KBM-7 (cell line): ENCODE measurements at places on chromosomes 3 and 15.

- no peak for DNase-seq
These were observed 304.4 kb downstream of the BCHE start for GRCh38 chr3:165532851-165533250.

- no peak for DNase-seq
These were observed 31.7 kb downstream of the CCR4 start for GRCh38 chr3:32983124-32983523.

GRCh38 chr3:42572278-42572677 lies 9.5 kb downstream of the SEC22C start:
- peak; percentile 44 for DNase-seq

DNA sequence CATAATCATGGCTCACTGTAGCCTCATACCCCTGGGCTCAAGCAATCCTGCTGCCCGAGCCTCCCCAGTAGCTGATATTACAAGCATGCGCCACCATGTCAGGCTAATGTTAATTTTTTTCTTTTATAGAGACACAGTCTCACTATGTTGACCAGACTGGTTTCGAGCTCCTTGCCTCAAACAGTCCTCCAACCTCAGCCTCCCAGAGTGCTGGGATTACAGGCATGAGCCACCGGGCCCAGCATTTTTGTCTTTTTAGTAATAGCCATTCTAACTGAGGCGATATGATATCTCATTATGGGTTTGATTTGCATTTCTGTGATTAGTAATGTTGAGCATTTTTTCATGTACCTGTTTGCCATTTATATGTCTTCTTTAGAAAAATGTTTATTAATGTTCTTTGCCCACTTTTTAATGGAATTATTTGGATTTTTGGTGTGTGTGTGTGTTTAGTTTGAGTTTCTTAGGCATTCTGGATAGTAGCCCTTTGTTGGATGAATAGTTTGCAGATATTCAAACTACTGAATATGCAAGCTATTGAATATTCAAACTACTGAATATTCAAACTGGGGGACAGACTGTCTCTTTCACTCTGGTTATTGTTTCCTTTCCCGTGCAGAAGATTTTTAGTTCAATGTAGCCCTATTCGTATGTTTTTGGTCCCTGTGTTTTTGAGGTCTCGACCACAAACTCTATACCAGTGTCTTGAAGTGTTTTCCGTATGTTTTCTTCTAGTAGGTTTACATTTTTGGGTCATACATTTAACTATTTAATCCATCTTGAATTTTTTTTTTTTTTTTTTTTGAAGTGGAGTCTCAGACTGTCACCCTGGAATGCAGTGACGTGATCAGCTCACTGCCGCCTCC lies 39.2 kb downstream of the CCDC66 start:
- DNase-seq, result no peak

GRCh38 chr15:33975022-33975565 lies 6.8 kb downstream of the CHRM5 start:
- no peak for DNase-seq

DNA sequence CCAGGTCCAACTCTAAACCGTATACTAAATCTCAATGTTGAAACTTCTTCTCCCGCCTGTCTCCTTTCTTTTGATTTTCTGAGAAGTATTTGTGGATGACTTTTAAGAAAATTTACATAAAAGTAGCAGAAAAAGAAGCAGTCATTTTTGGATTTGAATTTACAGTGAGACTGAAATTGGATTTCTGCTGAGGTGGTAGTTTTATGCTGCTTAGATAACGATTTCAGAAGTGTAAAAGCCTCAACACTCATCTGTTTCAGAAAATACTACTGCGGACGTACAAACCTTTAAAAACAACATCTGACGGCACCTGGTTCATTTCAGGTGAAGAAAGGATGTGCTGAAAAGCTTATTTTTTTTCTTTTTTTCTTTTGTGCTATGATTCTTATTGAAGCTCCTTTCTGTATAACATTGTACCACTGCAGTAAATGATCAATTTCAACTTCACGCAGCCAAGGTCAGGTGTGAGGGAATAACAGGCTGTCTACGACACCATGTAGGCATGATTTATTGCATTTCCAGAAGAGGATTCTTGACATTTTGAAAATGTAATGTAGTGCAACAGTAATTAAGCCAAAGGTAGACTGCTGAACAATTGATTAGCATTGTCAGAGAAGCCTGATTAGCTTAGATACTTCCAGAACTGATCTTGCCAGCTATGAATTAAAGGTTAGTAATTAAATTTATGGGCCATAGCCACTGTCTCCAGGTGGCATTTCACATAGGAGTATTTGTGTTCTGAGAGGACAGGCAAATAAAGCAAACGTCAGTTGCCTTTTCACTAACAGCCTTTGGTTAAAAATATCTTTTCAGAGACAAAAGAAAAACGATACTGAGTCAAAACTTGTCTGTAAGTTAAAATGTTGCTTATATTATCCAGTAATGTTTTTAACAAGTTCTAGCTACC lies 134.6 kb upstream of the KBTBD8 start:
- no peak for DNase-seq

- DNase-seq, result no peak
These were observed 76.6 kb downstream of the WWTR1 start for GRCh38 chr3:149581248-149581647.

DNA sequence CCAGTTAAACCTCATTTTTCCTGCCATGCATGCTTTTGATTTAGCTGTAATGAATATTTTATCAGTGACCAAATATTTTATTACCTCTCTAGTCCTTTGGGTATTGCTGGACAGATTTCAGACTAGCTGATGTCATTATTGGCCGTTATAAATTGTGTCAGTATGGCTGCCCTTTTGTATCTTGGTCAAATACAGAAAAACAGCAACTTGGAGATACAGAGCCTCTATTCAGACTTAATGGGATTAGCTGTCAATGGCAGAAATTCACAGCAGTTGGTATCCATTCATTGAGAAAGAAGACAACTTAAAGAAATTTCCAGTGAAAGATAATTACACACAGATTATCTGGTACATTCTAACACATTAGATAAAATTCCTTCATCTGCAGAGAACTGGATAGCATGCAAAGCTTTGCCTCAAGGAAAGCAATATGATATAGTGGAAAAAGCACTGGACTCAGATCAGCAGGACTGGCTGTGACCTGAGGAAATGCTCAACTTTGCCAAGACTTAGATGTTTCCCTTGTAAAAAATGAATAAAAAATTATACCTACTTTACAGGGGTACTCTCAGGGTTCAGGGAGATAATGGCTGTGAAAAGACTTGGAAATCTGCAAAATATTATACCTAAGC lies 20.8 kb downstream of the COL6A6 start:
- no peak for DNase-seq

DNA sequence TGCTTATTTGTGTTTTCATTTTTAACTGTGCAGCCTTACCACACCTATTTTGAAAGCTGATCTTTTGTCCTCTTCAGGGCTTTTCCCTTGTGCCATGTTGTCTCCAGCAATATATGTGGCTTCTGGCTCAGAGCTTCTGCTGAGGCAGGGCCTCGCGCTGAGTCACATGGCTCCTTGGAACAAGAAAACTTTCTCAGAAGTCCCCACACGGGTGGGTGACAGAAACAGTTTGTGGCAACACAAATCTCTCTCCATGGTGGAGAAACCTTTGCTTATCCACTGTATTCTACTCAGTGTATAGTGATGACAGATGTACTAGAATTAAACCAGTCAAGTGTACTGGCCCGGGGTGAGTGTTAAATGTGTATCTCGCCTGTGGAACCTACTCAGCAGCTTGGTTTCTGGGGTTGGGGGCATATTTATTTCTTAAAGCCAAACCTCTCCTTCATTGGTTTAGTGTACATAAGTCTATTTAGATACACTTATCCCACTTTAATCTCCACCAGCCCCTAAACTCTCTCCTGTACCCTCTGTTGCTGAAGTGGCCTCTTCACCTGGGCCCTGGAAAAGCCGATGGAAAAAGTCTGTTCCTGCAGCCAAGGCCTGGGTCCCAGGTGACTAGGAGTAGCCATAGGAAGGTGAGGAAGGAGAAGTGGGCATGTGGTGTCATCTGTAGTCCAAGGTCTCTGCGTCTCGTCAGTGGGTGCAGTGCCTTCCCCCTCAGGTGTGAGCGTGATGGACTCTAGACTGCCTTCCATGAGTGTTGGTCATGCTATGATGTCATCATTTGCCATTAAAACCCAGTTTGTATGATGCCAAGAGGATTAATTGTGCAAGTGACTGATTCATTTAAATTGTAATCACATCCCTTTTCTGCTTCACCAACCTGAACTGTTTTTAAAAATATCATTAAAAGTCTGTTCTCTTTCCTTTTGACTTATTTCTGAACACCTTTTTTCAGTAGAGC lies 3.2 kb upstream of the FBXL22 start:
- no peak for DNase-seq

- no peak for DNase-seq
These were observed 313.7 kb upstream of the COL8A1 start for GRCh38 chr3:99324636-99325203.

DNA sequence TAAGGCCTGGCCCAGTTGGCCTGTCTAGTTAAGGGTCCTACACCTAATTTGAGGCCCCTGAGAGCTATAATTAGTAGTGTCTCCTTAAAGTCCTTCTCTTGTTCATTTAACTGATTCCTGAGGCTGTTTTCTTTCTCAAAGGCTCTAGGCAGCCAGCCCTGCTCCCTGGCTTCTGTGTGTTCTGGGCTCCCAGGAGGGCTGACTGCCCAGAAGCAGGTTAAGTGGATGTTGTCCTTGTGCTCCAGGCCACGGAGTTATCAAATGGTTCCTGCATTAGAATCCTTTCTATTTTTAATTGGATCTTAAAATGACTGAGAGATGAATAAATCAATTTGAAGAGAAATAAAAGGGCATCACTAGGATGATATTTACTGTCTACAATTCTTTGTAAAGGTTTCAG lies 140.0 kb downstream of the SNRK start:
- DNase-seq, result no peak

GRCh38 chr15:38487378-38487777 lies 33.5 kb downstream of the FAM98B start:
- DNase-seq, result no peak

- DNase-seq, result peak; percentile 60
These were observed 106.7 kb upstream of the TNIK start for GRCh38 chr3:171566803-171567422.

DNA sequence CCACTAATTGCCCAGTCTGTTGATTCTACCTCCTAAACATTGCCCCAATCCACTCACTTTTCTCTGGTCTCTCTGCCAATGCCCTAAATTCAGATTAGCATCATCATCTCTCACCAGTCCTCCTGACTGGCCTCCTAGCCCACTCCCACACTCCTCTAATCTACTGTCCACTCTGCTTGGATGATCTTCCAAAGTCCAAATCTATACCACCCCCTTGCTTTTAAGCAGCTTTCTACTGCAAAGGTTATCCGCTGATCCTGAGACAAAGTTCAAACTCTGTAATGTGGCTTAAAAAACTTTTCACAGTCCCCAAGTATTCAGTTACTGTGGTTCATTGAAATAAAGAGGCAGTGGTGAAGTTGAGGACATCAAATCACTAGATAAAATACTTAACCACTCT lies 37.6 kb downstream of the SNX4 start:
- no peak for DNase-seq

DNA sequence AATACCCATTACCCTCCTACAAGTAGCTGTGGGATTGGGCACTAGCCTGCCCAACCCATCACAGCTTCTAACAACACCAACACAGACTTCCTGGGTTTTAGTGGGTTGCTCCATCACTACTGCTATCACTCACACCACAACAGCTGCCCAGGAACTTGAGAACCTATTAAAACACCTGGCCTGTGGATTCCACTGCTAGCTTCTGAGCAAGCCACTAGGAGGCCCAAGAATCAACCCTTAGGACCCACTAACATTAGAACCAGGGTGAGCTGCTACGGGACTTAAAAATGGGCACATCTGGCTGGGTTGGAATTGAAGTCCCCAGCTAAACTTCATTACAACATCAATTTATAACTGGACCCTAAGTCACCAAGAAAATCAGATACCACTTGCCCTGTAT lies 113.2 kb upstream of the TP63 start:
- DNase-seq, result no peak

DNA sequence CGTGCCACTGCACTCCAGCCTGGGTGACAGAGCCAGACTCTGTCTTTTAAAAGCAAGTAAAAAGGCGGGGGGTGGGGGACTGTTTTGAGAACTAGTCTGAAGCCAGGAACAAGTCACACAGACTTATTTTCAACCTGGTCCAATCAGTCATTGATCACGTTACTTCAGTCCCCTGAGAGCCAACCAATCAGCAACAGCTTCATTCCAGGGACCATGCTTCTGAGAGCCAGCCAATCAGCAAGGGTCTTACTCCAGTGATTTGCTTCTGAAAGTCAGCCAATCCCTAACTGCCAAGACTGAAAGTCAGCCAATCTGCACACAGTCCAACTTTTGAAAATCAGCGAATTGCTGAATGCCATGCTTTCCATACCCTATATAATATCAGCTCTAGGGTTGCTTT lies 48.6 kb upstream of the C15orf39 start:
- peak; percentile 100 for DNase-seq

- DNase-seq, result no peak
These were observed 472.9 kb upstream of the CBLB start for GRCh38 chr3:106341586-106342162.

GRCh38 chr3:171851660-171852058 lies 8.5 kb downstream of the TMEM212 start:
- no peak for DNase-seq

DNA sequence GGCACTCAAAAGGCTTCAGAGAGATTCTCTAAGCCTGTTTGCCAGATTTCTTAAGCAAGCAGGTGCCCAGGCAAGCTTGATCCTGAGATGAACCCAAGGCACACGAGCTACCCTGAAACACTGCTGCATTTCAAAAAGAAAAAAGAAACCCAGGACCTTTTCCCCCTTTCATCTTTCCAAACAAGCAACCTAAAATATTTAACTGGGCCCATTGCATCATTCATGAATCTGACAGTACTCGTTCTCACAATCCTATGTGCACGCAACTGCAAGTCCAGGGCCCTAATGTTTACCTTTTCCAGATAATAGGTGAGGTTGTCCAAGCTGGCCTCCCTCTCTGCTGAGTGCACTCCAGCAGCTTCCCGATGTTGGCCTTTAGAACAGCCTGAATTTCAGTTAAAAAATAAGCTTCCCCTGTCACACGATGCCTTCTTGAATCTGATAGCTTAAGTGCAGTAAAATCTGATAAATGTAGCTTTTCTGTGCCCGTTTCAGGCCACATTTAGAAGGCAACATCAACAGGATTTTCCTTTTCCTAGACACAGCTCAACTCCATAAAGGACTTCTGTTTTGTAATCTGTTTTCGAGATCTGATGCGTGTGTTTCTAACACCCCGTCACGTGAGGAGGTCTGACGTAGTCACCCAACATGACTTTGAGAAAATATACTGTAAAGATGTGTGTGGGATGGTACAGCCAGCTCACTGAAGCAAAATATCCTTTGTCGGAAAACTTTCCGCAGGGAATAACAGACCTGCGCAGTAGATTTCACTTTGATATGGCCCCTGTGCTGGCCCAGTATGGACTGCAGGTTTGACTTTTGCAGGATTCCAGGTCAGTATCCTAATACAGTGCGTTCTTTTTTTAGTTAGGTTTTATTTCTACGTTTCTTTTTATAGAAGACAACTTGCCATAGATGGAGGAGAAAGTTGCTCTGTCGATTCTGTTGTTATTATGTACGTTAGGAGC lies 55.1 kb upstream of the RASA2 start:
- DNase-seq, result no peak

- no peak for DNase-seq
These were observed 92.6 kb upstream of the ZBTB20 start for GRCh38 chr3:115239717-115240116.

GRCh38 chr3:42873221-42873982 lies 2.3 kb downstream of the CYP8B1 start:
- DNase-seq, result no peak

- DNase-seq, result no peak
These were observed 4.0 kb downstream of the LPP start for GRCh38 chr3:188157971-188158370.

GRCh38 chr15:101496198-101496986 lies 6.9 kb upstream of the PCSK6 start:
- DNase-seq, result peak; percentile 44
